ENCODE measurements at places on chromosomes 3 and 15.

DNA sequence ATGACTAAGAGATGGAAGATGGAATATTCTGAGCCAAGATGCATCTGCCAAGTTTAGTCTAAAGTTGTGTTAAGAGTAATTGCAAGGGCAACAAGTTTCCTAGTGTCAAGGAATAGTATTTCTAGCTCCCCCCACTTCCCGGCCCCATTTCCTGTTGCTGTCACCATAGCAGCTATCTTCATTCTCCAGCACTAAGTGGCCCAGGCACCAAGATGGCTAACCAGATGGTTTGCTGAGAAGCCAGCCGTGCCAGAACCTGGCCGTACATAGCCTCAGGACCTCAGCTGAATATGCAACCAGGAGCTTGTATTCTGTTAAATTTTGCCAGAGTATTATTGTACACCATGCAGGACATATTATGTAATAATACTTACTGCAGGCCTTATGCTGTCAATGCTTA is 108.8 kb upstream of the UMPS start:
- no peak for DNase-seq

GRCh38 chr15:82021992-82022391 is 23.8 kb downstream of the MEX3B start:
- DNase-seq = no peak

DNA sequence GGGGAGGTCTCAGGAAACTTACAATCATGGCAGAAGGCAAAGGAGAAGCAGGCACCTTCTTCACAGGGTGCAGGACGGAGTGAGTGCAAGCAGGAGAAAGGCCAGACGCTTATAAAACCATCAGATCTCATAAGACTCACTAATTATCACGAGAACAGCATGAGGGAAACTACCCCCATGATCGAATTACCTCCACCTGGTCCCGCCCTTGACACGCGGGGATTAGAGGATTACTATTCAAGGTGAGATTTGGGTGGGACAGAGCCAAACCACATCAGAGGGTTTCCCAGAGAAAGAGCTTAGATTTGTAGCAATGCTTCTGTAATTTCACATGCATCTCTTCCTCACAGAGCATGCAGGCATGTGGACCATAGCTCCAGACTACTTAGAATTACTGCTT is 615.7 kb upstream of the UBE2E2 start:
- no peak for DNase-seq

DNA sequence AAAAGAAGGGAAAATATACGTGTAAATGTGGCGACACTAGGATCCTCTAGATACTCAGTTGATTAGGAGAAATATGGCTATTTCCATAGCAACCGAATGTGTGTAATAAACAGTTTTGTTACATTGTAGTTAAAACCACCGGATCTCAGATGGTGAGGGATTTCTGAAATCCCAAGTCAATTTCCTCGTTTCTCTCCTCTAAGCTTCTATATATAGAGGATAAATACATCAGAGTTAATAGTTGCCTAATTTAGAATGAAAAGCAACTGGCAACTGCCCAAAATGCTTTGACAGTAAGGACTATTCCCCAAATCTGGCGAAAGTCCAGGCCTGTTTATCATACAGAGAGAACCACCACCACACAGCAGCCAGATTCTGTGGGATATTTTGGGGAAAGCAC is 112.6 kb downstream of the GABRB3 start:
- DNase-seq = no peak

- DNase-seq = no peak
Observed at GRCh38 chr3:34077417-34078195, 279.2 kb downstream of the PDCD6IP start.

DNA sequence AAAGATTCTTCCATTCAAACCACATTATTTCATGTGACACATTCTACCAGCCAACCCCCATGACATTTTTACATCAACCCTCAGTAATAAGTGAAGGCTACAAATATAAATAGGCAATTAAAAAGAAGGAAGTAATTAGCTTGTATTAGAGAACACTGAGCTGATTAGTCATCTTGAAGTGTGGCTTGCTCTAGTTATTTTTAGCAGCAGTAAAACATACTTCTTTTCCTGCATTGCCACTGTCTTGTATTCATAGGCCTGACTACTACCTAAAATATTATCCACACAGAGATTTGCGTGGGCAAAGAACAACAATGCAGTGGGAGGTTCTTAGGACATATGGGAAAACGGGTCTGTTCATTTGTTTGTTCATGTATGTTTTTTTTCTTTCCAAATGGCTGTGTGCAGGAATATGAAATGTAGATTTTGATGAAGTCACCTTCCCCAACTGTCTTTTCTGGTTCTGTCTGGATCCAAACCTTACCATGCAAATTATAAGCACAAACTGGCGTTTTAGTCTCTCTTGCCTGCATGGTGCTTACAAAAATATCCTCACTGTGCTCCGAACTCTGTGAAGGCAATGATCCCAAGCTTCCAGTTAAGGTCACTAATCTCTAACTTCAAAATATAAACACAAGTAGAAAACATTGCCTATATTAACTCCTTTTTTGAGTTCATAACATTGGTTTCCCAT is 31.5 kb upstream of the TM4SF4 start:
- DNase-seq = no peak

DNA sequence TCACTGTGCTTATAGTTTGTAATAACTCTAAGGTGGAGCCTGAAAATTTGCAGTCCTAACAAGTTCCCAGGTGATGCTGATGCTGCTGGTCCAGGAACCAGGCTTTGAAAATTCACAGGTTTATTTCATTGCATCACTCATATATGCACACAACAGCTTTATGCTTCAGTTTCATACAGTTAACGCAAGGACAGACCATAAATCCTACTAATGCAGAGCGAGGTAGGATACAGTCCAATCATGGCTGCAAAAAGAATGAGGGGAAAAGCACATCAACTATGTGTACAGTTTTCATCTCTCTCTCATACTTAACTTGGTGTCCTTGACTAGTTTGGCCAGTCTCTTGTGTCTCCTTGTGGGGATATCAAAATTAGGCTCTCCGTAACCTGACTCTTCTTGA is 135.1 kb downstream of the SLCO3A1 start:
- no peak for DNase-seq

- no peak for DNase-seq
Observed at GRCh38 chr15:74221399-74222239, 14.5 kb upstream of the CCDC33 start.

GRCh38 chr3:22366781-22367180 is 615.8 kb upstream of the ZNF385D start:
- no peak for DNase-seq

Measured in activated naive CD4-positive, alpha-beta T cell (primary cell).